ENCODE measurements at places on chromosomes 7 and 10.

DNA sequence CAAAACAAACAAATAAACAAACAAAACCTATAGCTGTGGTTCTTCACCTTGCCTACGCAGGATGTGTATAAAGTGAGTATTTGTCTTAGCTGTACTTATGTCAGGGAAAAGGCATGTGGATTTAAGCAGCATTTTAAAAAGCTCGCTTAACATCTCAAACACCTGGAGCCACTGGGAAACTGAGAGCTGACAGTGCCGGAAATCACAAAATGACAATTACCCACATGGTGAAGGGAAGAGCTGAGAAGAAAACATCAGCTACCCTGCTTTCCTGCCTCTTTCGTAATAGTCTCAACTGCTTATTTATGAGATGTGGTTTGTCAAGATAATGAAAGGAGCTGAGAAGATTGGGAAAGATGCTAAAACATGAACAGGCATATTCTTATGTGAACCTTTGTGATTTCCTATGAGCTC is 31.1 kb upstream of the MSMB start:
- DNase-seq = no peak

GRCh38 chr10:71241830-71242621 is 29.7 kb downstream of the UNC5B start:
- DNase-seq = no peak

DNA sequence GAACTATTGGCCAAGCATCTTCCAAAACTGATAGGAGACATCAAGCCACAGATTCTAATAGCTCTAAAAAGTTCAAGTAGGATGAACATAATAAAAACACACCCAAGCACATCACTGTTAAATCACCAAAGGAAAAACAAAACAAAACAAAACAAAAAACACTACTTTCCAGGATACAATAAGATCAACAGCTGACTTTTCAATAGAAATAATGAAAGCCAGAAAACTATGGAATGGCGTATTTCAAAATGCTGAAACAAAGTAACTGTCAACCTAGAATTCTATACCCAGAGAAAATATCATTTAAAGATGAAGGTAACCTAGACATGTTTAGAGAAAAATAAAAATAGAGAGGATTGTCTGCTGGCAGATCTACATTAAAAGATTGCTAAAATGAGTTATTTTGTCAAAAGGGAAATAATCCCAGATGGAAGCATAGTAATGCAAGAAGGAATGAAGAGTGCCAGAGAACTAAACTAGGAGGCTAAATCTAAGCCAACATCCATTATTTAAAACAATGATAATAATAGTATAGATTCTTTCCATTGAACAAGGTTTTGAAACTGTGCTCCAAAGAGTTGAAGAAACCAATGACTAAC is 13.9 kb downstream of the TUBAL3 start:
- no peak for DNase-seq

- no peak for DNase-seq
These were observed 76.4 kb downstream of the DOCK4 start for GRCh38 chr7:112129655-112130323.

- no peak for DNase-seq
These were observed 25.1 kb upstream of the UBE3C start for GRCh38 chr7:157113607-157114006.

- DNase-seq = no peak
These were observed 12.3 kb downstream of the TCF7L2 start for GRCh38 chr10:112962343-112962742.

DNA sequence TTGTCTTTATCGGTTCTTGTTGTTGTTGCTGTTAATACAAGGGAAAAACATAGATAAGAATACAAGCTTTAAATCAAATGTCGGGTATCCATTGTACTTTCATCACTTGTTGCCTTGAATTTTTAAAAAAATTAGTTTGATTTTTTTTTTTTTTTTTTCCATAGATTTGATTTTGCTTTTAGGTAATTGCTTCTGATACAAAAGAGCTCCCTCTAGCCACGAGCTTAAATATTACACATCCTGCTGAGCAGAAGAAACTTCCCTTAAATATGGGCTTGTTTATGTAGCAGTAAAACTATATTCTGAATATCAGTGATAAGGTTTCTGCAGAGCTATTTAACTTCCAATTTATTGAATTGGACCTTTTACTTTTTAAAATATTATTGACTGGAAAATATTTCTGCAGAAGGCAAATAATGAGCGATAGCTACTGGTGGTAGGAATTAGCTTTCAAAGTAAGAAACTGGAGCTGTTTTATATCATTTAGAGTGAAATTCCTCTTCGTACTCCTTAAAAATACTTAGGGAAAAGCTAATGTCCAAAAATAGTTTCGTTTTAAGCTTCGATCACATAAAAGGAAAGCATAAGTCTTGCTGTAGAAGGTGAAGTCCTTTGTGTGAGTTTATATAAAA is 216.9 kb downstream of the POLR1F start:
- DNase-seq = peak; percentile 4

- no peak for DNase-seq
These were observed 32.3 kb downstream of the PALD1 start for GRCh38 chr10:70510904-70511303.

Measured in NCI-H2171 (cell line).